ENCODE measurements at places on chromosomes 1 and 21.

DNA sequence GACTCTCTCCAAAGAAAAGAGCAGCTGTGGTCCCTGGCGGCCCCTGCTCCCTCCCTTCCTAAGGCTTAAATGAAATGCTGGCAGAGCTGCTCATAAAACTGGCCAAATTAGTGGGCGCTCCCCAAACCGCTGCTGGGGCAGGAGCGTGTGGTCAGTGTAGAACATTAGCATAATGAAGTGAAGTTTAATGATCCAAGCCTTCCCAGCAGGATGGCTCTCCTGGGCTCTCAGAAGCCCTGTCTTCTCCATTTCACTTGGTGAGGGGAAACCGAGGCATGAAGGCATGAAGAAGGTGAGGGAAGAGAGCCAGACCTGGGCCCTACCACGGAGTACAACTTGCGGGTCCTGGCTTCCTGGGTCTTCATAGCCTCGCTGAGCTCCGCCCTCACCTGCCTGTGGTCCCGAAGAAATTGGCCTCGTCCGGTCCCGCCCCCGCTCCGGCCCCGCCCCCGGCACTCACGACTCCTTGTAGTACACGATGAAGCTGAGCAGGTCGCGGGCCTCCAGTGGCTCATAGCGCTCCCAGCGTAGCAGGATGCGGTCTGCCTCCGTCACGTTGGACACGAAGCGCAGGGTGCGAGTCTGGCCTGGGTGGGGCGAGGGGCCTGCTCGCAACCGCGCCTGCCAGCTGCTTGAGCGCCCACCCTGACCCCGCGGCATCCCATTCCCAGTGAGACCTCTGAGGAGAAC, 10.3 kb downstream of the INSRR start:
- peak; percentile 55 for DNase-seq

DNA sequence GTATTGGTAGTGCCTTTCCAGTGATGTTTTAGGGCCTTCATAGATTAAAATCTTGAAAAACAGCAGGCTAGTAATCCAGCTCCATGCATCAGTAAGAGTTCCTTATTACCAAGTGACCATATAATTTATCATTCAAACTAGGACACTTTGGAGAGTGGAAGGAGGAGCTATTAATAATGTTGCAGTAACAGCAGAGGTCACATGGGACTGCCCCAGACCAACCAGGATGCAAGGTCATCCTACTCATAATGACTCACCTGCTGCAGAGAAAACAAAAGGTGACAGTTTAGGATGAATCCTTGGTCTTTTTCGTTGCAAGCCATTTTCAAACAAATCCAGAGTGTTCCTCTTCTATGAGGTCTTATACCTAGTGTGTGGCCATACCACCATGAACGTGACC, 187.4 kb downstream of the NUF2 start:
- DNase-seq, result no peak

DNA sequence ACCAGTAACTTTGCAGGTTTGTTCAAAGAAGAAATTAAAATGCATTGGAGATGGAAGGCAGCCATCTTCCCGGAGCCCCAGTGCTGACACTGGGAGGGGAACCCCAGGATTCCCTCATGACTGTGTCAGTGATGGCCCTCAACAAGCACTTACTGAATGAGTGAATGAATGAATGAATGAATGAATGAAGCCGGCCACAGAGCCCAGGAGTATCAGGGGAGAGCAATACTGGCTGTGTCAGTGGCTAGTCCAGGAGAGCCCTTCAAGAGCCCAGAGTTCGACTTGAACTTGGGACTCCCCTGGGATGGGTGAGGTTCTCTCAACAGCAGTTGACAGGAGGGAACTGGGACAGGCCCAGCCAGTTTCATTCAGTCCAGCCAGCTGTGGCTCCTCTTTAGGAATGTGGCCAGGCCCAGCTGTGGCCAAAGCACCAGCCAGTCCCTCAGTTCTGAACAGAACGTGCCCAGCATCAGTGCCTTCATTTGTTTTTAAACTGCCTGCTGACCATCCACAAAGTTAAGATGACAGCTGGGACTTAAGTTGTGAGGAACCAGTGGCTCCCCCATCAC, 9.2 kb upstream of the ERG start:
- no peak for DNase-seq

- DNase-seq, result no peak
Observed at GRCh38 chr1:36572906-36573305, 90.2 kb upstream of the CSF3R start.

DNA sequence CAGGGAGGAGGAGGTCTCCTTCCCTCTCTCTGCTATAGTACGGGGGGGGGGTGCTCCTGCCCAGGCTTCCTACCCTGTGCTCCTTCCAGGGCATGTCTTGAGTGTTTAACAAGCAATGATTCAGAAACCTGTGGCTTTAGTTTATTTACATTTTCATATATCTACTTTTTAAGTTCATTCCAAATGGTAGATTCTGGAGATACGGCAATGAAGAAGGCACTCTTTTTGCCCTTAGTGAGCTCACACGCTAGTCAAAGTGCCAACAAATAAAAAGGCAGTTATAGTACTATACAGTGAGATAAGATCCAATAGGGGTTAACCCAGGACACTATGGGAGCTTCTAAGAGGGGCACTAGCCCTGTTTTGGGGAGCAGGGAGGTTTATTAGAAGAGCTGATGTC, 169.3 kb upstream of the CACNA1E start:
- no peak for DNase-seq

All from T follicular helper cell (primary cell).